ENCODE measurements at places on chromosomes 7 and 10.
A peak's percentile ranks its signal among the peaks of the same experiment; 100 is the strongest.

- DNase-seq, result no peak
Observed at GRCh38 chr10:123496996-123497660, 169.0 kb upstream of the GPR26 start.

DNA sequence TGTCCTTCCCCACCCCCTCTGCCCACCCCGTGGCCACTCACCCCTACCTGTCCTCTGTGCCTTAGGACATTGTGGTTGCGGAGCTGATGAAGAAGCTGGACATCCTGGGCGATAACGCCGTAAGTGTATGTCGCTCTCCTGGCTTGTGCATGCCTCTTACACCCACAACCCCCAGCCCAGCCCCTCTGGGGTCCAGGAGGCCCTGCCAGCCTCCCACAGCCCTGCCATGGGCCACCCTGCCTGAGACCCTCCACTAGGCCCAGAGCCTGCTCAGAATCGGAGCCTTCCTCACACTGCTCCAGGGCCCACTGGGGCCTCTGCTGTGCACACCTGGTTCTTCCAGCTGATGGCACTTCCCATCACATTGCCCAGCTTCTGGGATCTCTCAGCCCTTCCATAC lies 36.8 kb upstream of the DPYSL4 start:
- DNase-seq, result no peak

DNA sequence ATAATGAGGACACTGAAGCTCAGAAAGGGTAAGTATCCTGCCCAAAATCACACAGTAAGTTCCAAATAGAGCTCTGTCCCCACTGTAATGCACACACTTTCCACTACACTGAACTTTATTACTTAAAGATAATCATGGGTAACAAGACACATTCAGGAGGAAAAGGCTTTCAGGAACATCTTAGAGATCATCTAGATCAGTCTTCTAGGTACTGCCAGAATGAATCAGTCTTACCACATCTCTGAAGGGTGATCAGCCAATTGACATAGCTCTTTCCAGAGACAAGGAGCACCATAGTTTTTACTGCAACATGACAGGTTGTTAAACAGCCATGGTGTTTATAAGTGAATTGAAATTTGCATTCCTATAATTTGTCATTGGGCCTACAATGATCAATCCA lies 5.4 kb upstream of the HERPUD2 start:
- no peak for DNase-seq

DNA sequence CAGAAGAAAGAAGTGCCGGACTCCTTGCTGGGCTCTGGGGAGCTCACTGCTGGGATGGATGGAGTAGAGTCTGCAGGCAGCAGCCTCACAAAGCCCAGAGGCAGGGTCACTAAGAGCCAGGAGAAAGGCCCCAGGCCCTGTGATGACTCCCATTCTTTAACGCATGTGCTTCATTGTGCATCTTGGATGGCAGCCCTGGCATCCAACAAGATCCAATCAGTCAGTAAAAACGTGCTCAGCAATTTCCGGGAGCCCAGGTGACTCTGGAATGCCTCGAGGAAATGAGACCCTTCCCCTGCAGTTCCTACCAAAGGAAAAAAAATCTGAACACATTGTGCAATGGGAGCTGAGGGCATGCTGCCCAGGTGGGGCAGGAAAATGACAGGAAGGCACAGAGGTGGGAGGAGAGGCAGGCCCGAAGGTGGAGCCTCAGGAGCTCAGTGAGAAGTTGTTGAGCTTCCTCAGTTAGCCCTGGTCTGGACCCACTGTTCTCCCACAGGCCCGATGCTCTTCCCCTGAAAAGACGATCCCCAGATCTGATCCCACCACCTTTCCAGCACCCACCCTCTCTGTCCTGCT lies 60.7 kb upstream of the TMEM72 start:
- DNase-seq, result no peak

- no peak for DNase-seq
Observed at GRCh38 chr7:102985176-102985783, 72.5 kb downstream of the LRRC17 start.

DNA sequence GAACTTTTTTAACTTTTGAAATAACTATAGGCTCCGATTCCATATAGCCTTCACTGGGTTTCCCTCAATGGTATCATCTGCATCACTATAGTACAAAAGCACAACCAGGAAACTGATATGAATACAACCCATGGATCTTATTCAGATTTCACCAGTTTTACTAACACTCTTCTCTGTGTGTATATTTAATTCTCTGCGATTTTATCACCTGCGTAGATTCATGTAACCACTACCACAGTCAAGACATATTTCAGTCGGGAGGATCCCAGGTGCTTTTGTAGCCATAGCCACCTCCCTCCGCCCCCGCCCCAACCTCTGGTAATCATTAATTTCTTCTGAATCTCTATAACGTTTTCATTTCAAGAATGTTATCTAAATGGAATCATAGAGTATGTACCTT lies 82.8 kb upstream of the C7orf33 start:
- no peak for DNase-seq

DNA sequence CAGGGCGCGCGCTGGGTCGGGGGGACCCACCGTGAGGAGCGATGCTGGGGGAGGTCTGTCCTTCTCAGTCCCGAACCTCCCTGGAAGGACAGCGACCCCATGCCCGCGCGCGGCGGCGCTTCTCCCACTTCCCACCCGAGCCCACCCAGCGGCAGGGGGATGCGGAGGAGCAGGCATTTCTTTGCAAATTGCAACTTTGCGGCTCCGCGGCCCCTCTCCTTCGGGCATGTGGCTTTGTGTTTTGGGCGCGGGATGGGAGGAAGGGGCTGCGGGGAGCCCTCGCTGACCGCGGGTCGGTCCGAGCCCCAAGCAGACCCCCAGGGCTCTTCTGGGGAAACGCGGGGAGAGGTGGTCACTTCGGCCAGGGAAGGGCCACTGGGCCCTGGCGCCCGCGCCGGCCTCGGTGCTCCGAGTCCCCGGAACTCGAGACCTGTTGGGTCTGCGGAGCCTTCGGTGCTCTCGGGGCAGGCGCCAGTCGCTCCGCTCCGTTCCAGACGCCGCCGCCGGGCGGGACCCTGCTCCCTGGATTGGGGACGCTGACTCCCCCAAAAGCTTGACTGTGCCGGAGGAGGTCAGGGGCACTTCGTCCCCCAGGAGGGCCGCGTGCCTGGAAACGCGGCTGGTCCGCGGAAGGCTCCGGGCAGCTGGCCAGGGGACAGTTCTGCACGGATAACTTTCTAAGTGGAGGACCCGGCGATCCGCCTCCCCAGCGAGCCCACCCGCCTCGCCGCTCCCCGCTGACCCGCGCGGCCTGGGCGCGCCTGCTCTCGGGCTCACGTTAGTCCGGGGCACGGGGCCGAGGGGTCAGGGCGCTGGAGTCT lies 164.2 kb upstream of the DPP6 start:
- DNase-seq, result no peak

GRCh38 chr10:122587098-122587760 lies 26.7 kb downstream of the DMBT1 start:
- no peak for DNase-seq

GRCh38 chr7:19102884-19103283 lies 14.6 kb downstream of the TWIST1 start:
- DNase-seq, result no peak

GRCh38 chr7:77799078-77799964 lies 748 bp downstream of the PHTF2 start:
- no peak for DNase-seq

DNA sequence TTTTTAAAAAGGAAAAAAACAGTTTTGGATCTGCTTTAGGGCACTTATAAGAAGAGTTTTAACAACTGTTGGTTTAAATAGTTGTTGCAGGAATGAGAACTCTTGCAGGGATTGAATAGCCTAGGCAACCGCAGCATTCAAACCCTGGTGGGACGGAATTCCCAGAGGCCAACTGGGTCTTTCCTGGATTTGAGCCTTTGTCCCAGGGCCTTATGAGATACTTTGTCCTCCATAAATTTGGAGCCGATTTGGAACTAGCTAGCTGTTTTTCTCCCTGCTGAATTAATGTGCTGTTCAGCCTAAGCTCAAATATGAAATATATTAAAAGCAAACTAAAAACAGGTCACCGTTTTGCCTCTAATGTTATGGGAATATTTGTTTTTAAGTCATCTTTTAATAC lies 109.6 kb downstream of the LRMDA start:
- DNase-seq, result no peak

GRCh38 chr7:97506728-97507127 lies 225.2 kb upstream of the TAC1 start:
- DNase-seq, result no peak

DNA sequence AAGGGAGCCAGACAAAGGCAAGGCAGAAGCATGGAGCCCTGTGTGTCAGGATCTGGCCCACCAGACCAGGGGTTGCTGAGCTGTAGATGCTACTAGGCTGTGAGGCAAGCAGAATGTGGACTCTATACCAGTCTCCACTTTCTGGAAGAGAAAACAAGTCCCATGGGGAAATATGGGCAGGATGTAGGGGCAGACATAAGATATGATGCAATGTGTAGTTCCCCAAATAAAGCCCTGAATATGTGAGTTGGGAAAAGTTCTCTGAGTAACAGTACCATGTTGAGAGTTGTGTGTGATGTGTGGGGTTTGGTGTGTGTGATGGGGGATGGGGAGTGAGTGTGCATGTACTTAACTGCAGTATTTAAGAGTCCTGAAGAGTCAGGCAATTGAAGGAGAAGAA lies 62.3 kb downstream of the NPSR1 start:
- no peak for DNase-seq

- DNase-seq, result no peak
Observed at GRCh38 chr7:104045183-104045582, 55.7 kb upstream of the RELN start.

DNA sequence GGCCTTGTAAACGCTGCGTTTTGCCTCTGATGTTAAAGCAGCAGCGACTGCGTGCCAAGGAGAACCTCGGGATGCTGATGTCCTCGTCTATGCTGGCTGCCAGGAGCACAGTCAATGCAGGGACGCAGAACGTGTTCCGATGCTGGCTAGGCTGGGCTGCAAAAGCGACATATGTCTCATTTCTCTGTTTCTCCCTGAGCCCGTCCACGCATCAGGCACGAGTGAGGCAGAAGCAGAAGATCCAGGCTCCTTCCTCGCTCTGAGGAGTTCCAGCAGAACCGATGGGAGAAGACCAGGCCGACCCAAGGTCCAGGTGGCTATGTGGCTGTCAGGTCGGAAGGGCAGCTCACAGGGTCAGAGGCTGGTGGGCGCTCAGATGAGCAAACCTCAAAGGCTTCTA lies 3.7 kb upstream of the FOXL3 start:
- no peak for DNase-seq

GRCh38 chr7:12635830-12636229 lies 51.6 kb upstream of the ARL4A start:
- DNase-seq, result no peak

DNA sequence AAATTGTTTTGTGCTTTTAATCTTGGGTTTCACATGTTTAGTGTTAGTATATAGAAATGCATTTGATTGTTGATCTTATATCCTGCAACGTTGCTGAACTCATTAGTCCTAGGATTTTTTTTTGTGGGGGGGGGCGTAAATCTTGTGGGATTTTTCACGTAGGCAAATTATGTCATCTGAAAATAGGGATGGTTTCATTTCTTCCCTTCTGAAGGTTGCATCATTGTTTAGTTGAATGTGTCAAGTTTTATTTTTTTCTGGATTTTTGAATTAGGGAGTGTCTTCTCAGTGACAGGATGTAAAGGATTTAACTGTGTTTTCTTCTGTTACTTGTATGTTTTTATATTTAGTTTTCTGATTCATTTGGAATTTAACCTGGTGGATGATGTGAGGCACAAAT lies 26.7 kb downstream of the MKLN1 start:
- DNase-seq, result no peak

- no peak for DNase-seq
Observed at GRCh38 chr7:15411019-15411418, 150.8 kb downstream of the AGMO start.

- DNase-seq, result no peak
Observed at GRCh38 chr7:96196676-96197075, 125.2 kb downstream of the SLC25A13 start.

- no peak for DNase-seq
Observed at GRCh38 chr10:59895629-59896116, 10.7 kb downstream of the CCDC6 start.

GRCh38 chr7:47901542-47901941 lies 46.7 kb downstream of the PKD1L1 start:
- DNase-seq, result no peak

GRCh38 chr10:122419016-122419415 lies 35.4 kb upstream of the ARMS2 start:
- DNase-seq, result no peak

DNA sequence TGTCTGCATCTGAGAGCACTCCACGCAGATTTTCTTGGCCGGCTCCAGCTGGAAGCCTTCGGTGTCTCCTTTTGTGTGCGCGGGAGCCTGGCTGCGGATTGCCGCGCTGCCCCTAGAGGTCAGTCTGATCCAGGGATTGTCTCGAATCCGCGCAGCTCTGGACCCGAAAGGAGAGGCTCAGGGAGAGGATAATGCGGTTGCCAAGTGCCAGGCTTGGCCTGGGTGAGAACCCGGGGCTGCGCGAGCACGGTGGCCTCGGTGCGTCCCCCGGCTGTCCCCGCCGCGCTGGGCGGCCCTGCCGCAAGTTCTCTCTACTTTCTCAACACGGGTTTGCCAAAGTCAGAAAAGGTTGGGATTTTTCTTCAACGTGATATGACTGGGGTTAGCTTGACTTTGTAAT lies 140.9 kb downstream of the ADCYAP1R1 start:
- DNase-seq, result no peak

DNA sequence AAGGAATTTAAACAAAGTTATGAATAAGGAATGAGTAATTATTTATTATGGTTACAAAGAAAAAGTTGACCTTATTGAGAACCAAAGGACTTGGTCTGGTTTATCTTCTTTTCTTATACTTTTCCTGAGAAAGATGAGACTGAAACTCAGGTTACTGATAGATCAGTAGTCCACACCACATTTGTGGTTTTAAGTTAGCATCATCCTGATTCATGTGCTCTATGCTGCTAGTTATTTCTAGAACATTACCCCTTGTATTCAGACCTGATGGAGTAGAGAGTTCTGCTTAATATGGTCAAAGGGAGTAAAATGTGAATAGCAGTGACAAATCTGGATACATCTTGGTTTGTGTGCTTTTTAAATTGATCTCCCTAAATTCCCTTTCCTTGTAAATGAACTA lies 63.8 kb downstream of the FOXP2 start:
- no peak for DNase-seq

- peak; percentile 86 for DNase-seq
Observed at GRCh38 chr7:141737836-141738591, at the start of gene SSBP1. Gene SSBP1, plus strand, starts transcription at chr7:141738358. Its CDS starts 809 bp downstream, at chr7:141739167.

All from T-helper 22 cell (primary cell).